ENCODE measurements at places on chromosomes 11 and 22.

GRCh38 chr11:128234143-128234542 lies 353.2 kb downstream of the ETS1 start:
- no peak for DNase-seq

- DNase-seq = no peak
Observed at GRCh38 chr11:72227316-72228228, 3.0 kb downstream of the INPPL1 start.

- DNase-seq = no peak
Observed at GRCh38 chr11:66373265-66373664, 1.7 kb upstream of the SLC29A2 start.

GRCh38 chr11:57324154-57324885 lies 432 bp downstream of the TNKS1BP1 start:
- peak; percentile 56 for DNase-seq

- no peak for DNase-seq
Observed at GRCh38 chr22:34114406-34114805, 194.1 kb upstream of the LARGE1 start.

- no peak for DNase-seq
Observed at GRCh38 chr11:96329419-96329818, 13.6 kb downstream of the MAML2 start.

DNA sequence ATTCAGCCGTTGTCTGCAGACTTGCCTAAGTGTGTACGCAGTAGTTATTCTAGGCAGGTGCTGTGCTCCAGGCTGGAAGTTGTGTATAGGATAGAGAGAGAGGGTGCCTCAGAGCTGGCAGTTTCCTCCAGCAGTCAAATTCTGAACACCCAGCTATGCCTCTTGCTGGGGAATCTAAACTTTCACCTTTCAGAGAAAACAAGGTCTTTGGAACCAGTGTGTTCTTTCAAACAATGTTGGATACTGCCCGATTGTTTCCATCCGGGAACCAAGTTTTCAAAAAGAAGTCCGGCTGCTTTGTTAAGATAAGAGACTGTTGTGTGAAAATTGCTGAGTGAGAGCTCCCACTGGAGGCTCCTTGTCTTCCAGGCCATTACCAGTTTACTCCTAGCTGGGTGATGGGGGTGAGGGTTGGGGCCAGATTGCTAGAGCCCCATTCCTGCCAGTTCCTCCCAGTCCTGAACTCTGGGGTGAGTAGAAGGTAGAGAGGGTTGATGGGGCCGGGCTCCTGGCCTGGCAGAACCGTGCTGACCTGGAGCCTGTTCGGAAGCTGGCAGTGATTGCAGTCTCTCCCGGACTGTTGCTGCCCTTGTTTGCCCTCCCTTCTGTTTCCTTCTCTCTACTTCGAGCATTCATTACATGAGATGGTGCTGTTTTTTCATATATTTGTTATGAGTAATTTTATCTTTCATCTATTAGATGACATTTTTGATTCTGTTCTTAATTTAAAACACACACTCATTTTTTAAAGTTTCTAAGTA lies 150.2 kb downstream of the TEAD1 start:
- DNase-seq = no peak

GRCh38 chr11:6303661-6304060 lies 16.6 kb downstream of the CAVIN3 start:
- DNase-seq = no peak

DNA sequence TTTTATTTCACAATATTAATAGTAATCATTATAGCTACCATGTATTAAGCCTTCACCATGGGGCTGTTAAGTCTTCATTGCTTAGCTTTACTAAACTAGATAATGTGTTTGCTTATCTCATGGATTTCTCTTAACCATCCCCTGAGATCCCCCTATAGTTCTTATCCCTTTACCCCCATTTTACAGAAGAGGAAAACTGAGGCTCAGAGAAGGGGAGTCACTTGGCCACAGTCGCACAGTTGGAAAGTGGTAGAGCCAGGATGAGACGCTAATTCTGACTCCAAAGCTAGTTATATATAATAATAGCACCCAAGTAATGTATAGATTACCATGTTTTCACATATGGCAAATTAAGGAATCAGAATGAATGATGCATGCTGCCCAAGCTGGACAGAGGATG lies 9.7 kb upstream of the TFIP11 start:
- no peak for DNase-seq

DNA sequence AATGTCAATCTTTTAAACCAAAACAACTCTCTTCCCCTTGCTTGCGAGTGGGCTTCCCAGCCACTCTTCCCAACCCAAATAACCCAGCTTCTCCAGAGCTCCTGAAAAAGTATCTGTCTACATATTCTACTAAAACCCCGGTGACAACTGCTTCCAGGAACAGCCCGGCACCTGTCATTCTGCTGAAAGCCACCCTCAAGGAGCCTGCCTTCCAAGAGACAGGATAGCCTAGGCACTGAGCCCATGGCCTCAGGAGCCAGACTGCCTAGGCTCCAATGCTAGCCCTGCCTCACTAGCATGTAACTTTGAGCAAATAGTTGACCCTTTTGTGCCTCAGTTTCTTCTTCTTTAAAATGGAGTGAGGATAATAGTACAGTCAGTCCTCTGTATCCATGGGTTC lies 459.8 kb downstream of the SOX6 start:
- no peak for DNase-seq

GRCh38 chr11:76243193-76243956 lies 37.1 kb upstream of the WNT11 start:
- DNase-seq = no peak

DNA sequence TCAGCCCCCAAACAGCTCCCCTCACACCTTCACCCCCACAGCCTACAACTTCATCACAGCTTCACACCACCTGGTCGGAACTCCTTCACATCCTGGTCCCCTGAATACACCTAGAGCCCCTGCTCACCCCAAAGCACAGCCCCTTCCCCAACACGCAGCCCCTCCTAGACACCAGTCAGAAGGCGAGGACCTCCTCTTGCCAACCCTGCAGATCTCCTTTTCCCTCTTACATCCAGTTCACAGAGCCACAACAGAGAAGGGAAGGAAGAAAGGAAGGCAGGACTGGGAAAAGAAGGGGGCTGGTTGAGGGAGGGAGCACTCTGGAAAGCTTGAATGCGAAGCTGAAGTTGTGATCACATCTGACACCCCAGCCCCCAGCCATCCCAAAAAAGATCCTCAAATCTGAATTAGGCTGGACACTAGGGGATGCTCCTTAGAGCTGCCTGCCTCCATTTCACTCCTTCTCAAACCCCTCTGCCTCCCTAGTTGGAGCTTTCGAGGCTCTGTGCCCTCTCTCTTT lies 629 bp downstream of the CCKBR start:
- DNase-seq = no peak

GRCh38 chr11:33044285-33044756 lies 4.9 kb downstream of the TCP11L1 start:
- DNase-seq = no peak

- no peak for DNase-seq
Observed at GRCh38 chr22:26615830-26616435, 1.9 kb downstream of the CRYBB1 start.

- peak; percentile 82 for DNase-seq
Observed at GRCh38 chr11:122628810-122629555, 26.5 kb upstream of the UBASH3B start.

DNA sequence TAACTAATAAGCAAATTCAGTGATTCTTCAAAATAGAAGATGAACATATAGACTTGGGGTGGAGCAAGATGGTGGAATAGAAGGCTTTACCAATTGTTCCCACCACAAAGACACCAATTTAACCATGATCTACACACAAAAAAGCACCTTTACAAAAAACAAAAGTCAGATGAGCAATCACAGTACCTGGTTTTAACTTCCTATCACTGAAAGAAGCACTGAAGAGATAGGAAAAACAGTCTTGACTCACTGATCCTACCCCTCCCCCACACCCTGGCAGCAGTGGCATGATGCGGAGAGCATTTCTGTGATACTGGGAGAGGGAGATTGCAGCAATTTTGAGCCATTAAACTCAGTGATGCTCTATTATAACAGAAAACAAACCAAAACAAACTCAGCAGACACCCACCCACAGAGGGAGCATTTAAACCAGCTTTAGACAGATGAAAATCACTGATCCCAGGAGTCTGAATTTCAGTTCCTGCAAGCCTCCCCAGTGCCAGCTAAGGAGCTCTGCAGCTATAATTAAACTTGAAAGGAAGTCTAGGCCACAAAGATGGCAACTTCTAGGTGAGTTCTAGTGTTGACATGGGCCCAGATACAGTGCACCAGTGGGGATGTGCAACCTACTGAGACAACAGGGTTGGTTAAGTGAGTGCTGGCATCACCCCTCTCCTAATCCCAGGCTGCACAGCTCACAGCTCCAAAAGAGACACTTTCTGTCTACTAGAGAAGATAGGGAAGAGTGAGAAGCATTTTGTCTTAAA lies 161.8 kb upstream of the GRIA4 start:
- DNase-seq = no peak

- peak; percentile 28 for DNase-seq
Observed at GRCh38 chr11:87722756-87723565, 452.3 kb downstream of the RAB38 start.

GRCh38 chr22:23774114-23774921 lies 1.7 kb downstream of the MMP11 start:
- no peak for DNase-seq

GRCh38 chr11:131912134-131912533 lies 541.7 kb downstream of the NTM start:
- no peak for DNase-seq

- DNase-seq = no peak
Observed at GRCh38 chr11:133525976-133526375, 6.3 kb downstream of the OPCML start.

DNA sequence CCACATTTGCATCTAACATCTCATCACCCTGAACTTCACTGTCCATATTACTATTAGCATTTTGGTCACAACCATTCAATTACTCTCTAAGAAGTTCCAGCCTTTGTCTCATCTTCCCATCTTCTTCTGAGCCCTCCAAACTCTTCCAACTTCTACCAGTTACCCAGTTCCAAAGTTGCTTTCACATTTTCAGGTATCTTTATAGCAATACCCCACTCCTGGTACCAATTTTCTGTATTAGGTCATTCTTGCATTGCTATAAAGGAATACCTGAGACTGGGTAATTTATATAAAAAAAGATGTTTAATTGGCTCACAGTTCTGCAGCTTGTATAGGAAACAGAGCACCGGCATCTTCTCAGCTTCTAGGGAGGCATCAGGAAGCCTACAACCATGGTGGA lies 64.7 kb upstream of the ARHGAP42 start:
- no peak for DNase-seq

DNA sequence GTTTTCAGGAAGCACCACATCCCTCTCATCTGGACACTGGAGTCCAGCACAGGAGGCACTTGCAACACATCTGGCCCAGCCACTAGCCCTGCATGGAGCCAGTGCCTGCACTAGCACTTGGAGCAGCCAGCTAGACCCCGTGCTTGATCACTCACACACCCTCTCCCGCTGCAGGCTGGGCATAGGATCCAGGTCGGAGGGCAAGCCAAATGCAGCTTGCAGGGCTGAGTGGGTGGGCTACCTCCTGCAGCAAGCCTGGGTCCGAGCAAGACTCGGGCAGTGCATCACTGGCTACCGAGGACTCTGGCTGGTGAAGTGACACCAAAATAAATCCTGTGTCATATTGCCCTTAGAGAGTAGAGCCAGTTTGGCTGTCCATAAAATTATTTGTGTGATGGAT lies 1795.4 kb downstream of the LRRC4C start:
- no peak for DNase-seq

- DNase-seq = no peak
Observed at GRCh38 chr22:42562279-42562678, 8.5 kb downstream of the SERHL2 start.

- peak; percentile 17 for DNase-seq
Observed at GRCh38 chr11:119055901-119056300, 1.1 kb downstream of the HYOU1 start.

DNA sequence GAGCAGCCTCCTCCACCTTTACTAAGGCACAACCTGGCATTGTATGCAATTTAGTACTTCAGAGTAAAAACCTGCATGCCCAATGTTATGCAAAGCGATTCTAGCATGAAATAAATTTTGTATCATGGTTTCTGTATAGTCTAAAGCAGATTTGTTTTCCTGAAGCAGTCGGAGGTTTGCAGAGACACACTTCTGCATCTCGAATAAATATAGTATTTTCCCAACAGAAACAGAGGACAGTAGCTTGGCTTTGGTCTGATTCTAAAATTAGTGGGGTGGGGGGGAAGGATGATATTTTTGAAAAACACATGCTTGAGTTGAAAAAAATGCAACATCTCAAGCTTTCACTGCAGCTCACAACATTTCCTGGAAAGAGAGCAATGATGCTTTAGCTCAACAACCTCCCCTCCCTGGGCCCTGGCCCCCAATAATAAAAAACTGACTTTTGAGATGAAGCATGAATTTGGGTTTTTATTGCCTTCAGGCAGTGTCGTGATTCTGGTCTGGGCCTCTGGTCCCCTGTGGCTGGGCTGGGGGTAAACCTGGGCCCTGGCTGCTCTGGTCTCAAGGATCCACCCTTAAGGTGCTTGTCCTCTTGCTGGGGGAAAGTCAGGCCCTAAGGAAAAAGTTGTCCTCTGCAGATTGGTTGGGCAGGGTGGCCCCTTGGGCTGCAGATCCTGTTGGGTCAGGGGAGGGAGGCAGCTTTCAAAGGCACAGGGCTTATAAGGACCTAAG lies 48.2 kb downstream of the KCNC1 start:
- no peak for DNase-seq

- DNase-seq = no peak
Observed at GRCh38 chr11:47132490-47132889, 44.2 kb downstream of the ARFGAP2 start.

- no peak for DNase-seq
Observed at GRCh38 chr11:75429902-75430713, 2.9 kb downstream of the KLHL35 start.

DNA sequence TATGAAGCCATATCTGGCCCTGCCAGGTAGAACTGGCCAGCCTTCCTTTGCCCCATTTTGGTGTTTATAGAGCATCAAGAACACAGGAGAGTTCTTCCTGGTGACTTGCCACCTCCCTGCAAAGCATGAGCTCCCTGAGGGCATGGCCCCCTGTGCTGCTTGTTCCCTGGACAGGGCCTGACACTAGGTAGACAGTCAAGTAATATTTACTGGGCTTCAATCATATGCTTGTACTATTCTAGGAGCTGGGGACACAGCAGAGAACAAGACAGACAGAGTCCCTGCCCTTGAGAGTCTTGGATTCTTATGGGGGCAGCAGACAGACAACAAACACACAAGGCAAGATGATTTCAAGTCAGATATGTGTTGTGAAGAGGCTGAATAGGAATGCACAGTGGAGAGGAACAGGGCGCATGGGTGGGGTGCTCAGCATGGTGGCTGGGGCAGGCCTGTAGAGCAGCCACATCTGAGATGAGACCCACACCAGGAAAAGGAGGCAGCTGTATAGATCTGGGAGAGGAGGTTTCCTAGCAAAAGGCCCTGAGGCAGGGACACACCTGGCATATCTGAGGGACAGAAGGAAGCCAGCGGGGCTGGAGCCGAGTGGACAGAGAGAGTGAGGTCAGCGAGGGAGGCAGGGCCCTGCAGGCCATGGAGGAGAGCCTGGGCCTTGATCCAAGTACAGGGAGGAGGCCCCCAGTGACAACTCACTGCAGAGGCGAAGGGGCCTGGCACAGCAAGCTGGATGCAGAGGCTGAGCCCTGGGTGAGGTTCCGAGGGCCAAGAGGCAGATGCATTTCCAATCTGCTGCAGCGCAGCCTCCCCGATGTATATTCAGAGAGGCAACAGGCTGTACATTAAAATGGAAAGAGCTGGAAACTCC lies 10.2 kb upstream of the CBX6 start:
- DNase-seq = no peak

GRCh38 chr22:46679706-46680269 lies 58.3 kb downstream of the CERK start:
- DNase-seq = no peak

- DNase-seq = no peak
Observed at GRCh38 chr11:61671527-61671926, 8.7 kb upstream of the DAGLA start.

- DNase-seq = no peak
Observed at GRCh38 chr22:20064140-20064480, 15.9 kb upstream of the DGCR8 start.
